ENCODE measurements at places on chromosomes 1 and 21.

DNA sequence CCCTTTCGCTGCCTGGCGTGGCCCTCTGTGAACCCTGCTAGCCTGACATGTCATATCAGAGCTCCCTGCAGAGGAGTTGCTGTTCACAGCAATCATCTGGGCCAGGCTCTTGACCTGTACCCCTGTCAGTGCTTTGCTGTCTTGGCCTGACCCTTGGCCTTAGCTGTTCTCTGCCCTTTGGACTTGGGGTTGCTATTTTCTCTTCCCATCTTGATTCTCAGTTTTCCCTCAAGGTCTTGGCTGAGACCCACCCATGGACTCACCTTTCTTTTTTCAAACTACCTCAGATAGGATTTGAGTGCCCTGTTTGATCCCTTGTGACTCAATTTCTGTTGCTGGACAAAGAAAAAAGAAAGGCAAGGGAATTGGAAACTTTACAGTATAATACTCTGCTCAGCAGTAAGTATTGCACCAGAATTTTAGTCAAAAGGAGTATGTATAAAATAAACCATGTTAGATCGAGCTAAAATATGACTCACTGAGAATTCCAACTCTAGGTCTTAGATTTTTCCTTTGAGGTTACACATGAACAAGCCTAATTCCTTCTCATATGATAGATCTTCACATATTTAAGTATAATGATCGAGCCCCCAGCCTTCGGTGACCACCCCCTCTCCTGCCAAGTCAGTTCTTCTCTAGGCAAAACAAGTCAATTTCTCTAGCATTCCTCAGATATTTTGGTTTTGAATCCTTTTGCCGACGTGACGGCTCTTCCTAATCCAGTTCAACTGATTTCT lies 110.5 kb downstream of the NGF start:
- no peak for DNase-seq

- no peak for DNase-seq
Observed at GRCh38 chr1:109806733-109807400, 43.1 kb upstream of the EPS8L3 start.

DNA sequence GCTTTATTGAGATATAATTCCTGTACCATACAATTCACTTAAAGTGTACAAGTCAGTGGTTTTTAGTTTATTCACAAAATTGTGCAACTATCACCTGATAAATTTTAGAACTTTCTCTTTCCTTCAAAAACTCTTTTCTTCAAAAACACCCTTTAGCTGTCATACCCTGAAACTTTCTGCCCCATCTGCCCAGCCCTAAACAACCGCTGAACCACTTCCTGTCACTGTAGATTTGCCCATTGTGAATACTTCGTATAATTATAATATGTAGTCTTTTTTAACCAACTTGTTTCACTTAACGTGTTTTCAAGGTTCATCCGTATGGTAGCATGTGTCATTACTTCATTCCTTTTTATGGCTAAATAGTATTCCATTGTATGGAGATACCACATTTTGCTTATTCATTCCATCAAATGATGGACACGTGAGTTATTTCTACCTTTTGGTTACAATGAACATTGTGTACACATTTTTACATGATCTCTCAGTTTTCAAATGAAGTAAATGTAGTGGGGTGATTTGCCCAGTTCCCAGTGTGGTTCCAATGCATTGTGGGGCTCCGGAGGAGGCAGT lies 37.9 kb downstream of the WNT4 start:
- no peak for DNase-seq

DNA sequence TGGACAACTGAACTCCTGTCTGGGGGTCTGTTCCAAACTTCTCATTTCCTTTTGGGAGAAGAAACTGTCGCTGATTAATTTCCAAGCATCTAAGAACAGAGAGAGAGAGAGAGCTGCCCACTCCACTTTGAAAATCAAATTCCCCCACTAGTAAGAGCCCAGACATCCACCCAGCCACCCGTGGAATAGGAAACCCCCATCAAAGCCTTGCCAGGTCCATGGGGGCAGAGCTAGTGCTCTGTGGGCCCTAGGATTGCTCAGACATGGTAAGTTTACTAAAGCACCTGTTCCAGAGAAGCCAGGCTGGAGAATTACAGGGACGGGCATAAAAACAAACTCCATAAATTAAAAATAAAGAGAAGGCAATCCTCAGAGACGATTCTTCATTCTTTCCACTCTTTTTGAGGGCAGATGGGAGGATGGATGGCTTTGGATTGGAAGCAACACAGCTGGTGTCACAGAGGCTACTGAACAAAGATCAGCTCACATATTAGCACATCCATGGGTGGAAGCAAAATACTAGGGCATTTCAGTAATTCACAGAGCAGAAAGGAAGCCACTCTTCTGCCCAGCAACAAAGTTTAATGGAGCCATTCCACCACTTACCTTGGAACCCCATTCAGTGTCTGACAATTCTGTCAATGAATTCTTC lies 103.9 kb downstream of the COLGALT2 start:
- no peak for DNase-seq

DNA sequence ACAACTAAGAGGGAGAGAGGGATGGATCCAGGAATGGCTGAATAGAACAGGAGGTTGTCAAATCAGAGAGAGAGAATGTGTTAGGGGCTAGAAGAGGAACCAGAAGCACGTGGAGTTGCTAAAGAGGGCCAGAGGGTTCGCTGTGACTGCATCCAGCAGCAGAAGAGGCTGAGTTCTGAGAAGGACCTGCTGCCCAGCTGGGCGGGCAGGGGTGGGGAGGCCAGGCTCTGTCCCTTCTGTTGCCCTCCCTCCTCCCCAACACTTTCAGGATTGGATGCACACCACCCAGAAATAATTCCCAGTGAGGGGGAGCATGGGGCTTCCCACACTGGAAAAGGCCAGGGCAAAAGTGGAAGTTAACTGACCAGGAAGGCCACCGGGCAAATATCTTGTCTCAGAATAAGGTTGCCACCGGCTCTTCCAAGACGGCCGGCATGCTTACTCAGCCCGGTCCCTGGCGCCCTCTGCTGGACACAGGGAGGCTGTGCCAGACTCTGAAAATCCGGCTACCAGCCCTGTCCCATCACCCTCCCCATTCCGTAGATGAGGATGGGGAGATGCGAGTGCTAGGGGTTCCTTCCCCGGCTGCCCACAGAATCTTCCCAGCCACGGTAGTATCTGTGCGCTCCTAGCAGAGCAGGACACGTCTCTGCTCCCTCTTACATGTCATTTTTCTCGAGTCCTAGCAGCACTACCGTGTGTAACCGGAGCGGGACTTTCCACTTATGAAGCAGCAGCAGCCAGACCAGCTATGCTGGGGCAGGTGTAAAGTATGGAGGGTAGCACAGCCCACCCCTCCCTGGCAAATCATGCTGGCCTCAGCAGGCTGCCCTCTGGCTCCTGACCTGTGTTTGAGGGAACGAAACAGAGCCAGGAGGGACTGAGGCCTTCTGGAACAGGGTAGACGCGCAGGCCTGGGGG lies 46.8 kb upstream of the A3GALT2 start:
- peak; percentile 81 for DNase-seq

- peak; percentile 21 for DNase-seq
Observed at GRCh38 chr1:9542430-9542829, 3.2 kb downstream of the SLC25A33 start.

- no peak for DNase-seq
Observed at GRCh38 chr1:172810480-172811175, 151.7 kb downstream of the FASLG start.

DNA sequence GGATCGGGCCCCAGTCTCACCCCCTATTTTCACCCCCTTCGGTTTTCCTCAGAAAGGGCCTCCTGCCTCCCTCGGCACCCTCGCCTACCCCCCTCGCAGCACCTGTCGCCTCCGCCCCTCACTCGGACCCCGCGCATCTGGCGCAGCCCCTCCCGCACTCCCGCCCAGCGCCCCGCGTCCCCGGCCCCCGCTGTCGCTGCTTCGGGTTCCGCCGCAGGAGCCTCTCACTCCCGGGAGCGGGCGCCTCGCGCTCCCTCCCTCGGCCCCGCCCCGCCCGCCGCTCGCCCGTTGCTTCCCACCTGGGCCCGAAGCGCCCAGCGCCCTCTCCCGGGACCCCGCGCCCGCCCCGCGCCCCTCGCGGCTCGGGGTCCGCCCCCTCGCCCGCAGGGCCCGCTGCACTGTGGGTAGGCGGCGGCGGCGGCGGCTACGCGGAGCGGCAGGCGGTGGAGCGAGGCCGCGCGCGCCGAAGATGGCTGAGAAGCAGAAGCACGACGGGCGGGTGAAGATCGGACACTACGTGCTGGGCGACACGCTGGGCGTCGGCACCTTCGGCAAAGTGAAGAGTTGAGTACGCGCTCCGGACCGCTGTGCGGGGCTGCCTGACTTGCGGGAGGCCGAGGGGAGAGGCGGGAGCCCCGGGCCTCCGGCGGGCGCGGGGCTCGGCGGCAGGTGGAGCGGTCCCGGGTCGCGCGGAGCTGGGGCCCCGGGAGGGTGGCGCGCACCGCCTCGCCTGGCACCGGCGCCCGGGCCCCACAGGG lies at the start of gene PRKAA2:
Gene PRKAA2 (plus strand): TSS at position 396 of the 758 bp plus-strand sequence. CDS start 74 bp downstream, at position 470.
- no peak for DNase-seq

- no peak for DNase-seq
Observed at GRCh38 chr1:3736131-3736561, 16.1 kb upstream of the CCDC27 start.

GRCh38 chr1:63723602-63724001 lies 50.2 kb upstream of the ROR1 start:
- no peak for DNase-seq

DNA sequence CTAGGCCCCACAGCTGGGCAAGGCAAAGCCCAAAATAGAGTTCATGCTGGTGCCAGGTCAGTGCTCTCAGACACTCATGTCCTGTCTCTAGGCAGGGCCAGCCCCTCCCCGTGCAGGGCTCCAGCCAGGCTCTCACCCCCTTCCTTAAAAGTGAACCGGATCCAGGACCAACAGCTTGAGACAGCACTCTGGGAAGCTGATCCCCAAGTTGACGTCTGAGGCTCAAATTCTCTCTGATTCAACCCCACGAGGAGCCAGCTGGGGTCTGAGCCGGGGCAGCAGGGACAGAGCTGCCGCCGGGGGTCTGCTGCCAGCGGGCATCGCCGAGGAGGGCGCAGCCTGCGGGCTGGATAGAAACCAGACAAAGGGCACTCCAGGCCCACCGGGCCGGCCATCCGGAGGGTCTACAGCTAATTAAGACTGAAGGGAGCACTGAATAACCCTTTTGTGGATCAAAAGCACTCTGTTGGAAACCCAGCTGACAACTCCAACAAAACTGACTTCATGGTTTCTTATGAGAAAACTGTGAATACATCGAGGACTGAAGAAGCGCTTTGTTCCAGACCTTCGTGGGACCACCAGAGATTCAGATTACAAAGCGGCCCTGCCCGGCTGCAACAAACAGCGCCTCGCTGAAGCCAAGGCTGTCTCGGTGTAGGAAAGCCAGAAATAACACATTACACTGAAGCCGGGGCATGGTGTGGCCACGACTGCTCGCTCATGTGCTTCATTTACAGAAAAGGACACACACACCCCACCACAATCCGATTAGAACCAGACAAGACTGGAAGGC lies 95.8 kb downstream of the PSMG1 start:
- DNase-seq = no peak

- no peak for DNase-seq
Observed at GRCh38 chr1:226545836-226546596, 2.5 kb upstream of the STUM start.

GRCh38 chr1:64263856-64264255 lies 60.4 kb downstream of the UBE2U start:
- DNase-seq = no peak

- DNase-seq = no peak
Observed at GRCh38 chr1:39426346-39426745, 65.1 kb upstream of the BMP8A start.

- DNase-seq = peak; percentile 3
Observed at GRCh38 chr21:45818276-45818903, 163.2 kb upstream of the COL6A1 start.

- no peak for DNase-seq
Observed at GRCh38 chr1:51968632-51969031, 21.9 kb downstream of the RAB3B start.

GRCh38 chr1:47262787-47263413 lies 30.9 kb upstream of the TAL1 start:
- peak; percentile 50 for DNase-seq

- no peak for DNase-seq
Observed at GRCh38 chr21:32565856-32566465, 19.4 kb downstream of the TCP10L start.

GRCh38 chr1:59903141-59903754 lies 23.3 kb downstream of the CYP2J2 start:
- DNase-seq = peak; percentile 52

GRCh38 chr1:22388671-22389450 lies 62.8 kb upstream of the ZBTB40 start:
- DNase-seq = no peak

GRCh38 chr1:199701726-199702125 lies 325.8 kb upstream of the NR5A2 start:
- peak; percentile 64 for DNase-seq

- DNase-seq = no peak
Observed at GRCh38 chr21:40688106-40688864, 158.7 kb downstream of the DSCAM start.

DNA sequence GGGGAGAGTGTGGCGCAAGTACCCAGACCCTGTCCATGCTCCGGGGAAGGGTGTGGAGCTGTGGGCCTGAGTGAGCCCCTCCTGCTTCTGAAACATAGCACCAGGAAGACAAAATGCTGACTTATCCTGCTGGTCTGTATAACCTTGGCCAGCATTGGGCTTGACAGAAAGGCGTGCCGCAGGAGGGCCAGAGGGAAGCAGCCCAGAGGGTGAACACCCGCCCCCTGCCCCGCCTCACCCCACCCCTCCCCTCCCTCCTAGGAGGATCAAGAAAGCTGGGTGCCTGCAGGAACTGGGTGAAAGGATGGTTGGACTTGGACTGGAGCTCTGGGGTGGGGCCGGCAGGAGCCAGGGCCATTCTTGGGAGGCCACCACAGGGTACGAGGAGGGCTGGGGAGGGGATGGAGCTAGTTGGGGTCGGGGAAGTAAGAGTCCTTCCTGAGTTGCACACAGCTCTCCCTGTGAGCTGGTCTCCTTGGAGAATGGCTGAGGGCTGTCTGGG lies 27.1 kb downstream of the PTPRF start:
- DNase-seq = no peak

GRCh38 chr1:228097333-228098081 lies 5.6 kb downstream of the C1orf35 start:
- DNase-seq = no peak

- DNase-seq = no peak
Observed at GRCh38 chr1:214312530-214313051, 31.6 kb downstream of the SMYD2 start.

GRCh38 chr1:199054694-199055093 lies 415.9 kb downstream of the PTPRC start:
- DNase-seq = no peak

DNA sequence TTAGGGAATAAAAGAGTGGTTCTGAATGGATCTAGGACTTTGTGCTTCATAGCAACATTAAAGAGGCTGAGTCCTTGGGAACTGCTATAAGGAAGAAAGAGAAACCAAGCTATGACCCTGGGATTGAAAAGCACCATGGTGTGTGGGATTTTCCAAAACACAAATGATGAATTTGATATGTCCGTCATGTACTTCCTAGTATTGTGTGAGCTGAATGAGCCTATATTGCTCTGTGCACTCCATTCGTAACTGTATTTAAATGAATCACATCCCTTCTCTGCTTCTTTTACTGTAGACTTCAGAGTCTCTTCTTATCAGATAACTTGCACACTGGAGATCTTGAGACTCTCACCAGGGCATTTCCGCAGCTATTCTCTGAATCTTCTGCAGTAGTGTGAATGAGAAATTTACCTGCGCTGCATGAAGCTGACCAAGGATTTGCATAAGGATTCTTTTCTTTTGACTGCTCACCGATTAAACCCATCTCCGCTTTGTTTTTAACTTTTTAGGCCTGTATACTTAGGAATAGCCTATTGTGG lies 23.1 kb upstream of the OR10J4 start:
- DNase-seq = no peak

All from inflammatory macrophage treated with lipopolysaccharide for 4 hours (primary cell).